ENCODE measurements at places on chromosomes 4 and X.

DNA sequence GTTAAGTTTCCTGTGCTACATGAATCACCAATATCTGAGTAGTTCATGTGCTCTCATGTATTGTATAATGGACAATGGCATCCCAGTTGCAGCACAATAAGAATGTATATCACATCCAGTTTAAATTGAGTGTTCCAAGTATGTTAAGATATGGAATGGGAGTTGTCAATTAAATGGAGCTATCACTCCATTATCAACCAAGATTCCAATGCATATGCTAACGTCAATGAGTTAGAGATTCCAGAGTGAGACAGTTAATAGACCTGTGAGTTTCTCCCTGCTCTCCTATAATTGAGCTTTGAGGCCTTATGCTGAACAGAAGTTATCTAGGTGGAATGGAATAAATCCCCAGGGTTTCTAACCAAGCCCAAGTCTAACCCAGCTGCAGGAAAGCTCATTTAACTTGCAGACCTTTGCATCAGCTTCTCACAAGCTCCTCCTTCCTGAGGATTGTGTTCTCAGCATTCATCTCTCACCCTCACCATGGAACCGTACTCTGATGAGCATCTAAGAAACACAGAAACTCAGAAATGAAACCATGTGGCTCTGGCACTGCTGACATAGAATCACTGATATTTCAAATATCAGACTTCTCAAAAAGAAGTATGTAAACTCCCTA is 84.8 kb downstream of the TIGD2 start:
- no peak for DNase-seq

DNA sequence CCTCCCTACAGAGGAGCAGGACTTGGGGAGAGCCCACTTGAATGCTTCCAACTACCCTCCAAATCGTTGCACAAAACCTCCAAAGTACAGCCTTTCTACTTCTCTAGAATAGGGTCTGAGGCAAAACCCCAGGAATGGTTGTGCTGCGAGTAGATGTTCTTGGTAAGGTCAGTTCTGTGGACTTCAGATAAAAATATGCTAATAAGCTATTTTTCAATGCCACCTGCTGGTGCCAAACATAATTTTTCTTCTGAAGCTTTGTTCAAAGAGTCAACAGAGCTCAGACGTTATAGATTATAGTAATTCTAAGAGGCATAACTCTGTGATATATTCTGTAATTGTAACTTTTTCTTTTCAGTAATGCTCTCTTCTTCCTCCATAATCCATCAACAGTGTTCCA is 425.7 kb downstream of the GPAT3 start:
- no peak for DNase-seq

GRCh38 chr4:77820649-77821561 is 1.7 kb upstream of the CNOT6L start:
- no peak for DNase-seq

DNA sequence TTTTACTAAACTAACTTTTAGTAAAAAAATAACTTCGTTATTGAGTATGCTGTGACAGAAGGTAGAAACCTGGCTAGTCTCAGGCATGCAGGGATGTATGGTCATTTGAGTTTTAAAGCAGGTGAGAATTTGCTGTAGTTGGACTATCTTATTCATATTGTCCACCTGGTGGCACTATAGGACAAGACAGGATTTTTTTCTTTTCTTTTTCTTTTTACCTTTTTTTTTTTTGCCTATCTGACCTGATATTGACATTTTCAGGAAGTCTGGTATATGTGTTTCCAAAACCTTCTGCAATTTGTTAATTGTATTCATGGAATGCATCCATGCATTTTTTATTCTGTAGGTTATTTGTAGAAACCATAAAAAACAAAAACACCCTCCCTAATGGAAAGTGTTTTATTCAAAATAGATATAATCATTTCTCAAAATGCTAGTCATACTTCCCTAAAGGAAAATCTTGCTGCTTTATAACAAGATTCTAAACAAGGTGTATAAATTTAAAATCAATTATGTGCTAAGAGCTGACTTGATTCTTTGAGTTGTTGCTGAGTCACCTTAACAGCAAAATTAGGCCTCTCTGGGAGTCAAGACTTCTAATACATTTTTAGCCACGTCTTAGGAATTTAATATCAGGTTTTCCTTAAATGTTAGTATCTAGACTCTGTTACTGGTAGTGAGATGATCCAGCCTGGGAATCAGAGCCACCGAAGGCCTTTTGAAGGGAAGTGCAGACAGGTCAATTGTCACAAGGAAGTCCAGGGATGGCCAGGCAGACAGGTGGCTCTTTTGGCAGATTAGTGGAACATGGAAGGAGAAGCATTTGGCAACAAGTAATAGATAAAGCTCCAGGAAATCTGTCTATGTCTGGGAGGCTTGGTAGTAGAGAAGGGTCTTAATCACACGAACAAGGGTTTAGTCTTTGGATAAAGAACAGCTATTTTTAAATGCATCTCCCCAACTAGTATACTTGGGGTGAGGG is 201.3 kb upstream of the GNPDA2 start:
- DNase-seq: no peak

DNA sequence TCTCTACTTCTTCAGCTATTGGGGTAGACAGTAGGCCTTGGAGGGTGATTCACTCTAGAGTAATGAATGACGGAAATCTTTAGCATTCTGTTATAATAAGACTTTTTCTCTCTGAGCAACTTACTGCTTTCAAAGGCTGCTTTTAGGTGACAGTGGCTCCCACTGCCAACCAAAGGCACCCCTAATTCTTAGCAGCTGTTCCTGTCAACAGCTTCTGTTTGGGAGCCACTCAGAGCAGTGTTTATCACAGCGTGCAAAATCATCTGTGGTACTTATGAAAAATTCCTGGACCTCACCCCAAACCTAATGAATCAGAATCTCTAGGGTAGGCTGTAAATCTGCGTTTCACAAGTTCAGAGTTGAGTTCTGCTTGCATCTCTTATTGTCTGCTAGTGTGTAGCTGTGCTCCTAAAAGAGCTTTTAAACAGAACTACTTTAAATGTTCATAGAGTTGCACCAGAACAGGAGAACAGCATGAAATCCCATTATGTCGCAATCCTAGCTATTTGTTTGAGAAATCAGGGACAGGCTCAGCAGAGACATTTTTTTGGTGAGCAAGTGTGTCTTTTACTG is 52.8 kb upstream of the POU4F2 start:
- no peak for DNase-seq

DNA sequence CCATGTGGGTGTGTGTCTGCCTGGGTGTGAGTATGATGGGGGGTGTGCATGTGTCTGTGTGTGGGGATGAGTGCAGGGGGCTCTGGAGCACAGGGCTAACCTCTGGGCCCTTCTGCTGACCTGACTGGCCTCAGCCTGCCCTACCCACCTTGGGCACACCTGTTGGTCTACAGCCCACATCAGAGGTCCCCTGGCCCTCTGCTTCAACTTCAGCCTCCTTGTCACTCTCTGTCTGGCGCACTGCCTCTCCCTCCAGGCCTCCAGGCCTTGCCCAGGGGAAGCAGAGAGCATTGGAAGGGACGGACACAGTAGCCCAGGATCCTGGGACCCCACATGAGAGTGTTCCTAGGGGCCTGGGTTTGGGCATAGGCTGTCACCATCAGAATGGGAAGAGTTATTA is 115.4 kb downstream of the EFNB1 start:
- DNase-seq: no peak

DNA sequence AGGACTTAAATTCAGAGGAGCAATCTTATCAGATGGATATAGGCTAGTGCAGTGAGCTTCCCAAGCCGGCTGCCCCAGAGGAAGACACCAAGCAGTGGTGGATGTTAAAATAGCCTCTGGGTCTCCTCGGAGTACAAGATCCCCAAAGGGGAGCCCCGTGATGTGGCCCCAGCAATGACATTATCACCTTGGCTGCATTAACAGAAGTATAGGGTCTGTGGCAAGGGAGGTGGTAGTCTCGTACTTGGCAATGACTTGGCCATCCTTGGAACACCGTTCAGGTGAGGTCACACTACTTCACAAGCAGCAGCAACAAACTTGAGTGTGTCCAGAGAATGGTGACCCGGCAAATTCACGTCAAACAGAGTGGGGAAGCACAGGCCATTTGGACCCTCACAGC is 67.8 kb downstream of the PSAPL1 start:
- no peak for DNase-seq

GRCh38 chrX:149504226-149504914 is 736 bp downstream of the IDS start:
- peak; percentile 63 for DNase-seq

DNA sequence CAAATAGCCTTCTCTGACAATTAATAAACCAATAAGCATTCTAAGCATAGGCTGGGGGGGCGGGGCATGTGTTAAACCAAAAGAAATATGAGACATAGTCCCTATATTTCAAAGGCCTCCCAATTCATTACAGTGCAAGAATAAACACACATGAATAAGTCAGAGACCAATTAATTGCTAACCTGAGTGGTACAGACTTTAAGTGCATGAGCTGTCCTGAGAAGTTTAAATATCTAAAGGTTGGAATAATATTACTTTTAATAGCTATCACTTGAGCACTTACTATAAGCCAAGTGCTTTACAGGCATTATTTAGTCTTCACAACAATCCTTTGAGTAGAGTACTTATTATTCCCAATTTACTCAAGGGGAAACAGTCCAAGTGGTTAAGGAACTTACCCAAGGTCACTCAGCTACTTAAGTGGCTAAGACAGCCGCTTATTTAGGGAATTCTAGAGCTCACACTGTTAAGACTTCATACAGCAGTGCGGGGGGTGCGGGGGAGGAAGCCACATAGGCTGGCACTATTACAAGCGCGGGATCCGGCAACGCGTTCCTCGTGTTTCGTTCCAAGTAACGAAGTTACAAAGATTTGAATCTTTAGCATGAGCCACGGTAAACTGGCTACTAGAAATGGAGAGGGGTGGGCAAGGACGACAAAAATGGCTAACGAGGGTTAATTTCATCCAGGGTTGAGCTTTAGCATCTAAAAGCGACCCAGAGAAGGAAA is 1.4 kb downstream of the THOC2 start:
- DNase-seq: no peak

DNA sequence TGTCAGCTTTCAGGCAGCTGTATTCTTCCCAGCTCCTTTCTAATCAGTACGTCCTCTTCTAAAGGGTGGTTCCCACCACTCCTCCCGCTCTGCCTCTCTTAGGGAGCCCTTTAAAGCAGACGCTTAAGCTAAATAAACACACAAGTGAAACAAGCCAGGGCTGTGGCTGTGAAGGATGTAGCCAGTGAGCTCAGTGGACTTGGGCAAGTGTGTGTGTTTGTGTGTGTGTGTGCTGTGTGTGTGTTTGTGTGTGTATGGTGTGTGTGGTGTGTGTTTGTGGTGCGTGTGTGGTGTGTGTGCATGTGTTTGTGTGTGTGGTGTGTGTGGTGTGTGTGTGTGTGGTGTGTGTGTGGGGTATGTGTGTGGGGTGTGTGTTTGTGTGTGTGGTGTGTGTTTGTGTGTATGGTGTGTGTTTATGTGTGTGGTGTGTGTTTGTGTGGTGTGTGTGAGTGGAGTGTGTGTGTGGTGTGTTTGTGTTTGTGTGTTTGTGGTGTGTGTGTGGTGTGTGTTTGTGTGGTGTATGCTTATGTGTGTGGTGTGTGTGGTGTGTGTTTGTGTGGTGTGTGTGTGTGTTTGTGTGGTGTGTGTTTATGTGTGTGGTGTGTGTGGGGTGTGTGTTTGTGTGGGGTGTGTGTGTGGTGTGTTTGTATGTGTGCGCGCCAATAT is 283.3 kb downstream of the PTTG2 start:
- no peak for DNase-seq

- DNase-seq: no peak
Measured at GRCh38 chr4:122249357-122249756, 97.2 kb downstream of the BLTP1 start.

- no peak for DNase-seq
Measured at GRCh38 chrX:114152130-114152529, 431.8 kb upstream of the HTR2C start.

GRCh38 chr4:34372815-34373214 is 1871.5 kb downstream of the ARAP2 start:
- no peak for DNase-seq

DNA sequence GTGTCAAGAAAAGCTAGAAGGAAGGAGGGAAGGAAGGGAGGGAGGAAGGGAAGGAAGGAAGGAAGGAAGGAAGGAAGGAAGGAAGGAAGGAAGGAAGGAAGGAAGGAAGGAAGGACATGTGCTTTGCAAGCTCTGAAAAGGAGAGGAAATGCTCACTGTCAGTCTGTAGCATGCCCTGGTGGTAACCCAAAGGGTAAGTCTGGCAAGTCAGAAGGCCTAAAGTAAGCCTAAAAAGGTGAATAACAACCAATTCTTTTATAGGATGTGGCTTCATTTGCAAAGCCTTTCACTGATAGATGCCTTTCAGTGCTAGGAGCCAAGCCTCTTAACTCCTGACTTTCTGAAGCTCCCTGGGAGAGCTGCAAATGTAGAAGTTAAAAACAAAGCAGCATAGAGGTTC is 542.6 kb downstream of the CFAP47 start:
- DNase-seq: no peak

DNA sequence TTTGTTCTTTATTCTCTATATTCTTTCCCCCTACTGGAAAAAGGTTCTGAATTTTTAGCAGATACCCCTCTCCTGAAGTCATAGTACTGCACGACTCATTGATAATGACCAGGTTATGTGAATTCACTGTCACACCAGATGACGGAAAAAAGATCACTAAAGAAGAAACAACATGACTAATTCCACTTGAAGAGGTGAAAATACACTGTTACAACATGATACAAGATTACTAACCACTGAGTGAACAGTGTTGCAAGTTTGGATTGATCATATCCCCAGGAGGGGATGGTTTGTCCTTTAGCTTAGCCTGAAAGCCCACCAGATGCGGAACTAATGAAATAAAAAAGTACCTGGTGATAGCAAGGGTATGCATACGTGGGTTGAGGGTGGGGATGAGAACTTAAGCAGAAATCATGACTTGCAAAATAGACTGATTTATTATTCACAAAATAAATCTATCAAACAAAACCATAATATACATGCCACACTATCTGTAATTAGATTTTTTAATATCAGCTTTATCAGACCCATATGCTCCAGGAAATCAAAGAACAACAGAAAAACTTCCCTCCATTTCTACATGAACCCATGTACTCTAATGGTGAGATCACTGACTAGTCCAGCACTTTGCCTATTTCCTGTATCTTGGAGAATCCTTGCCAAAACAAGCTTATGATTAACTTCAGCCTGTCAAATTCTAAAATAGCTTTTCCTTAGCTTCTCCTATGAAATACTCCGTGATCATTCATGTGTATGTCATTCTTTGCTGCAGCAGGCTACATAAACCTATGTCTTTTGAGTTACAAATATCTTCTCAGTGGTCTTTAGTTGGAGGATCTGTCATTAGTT is 257.4 kb upstream of the AGA start:
- DNase-seq: no peak

Measured in PC-9 (cell line).